Activated T-cell treated with anti-CD3 and anti-CD28 coated beads for 48 hours (primary cell): ENCODE measurements at places on chromosomes 5 and 9.

- no peak for DNase-seq
Observed at GRCh38 chr5:64147849-64148441, 17.7 kb upstream of the RNF180 start.

DNA sequence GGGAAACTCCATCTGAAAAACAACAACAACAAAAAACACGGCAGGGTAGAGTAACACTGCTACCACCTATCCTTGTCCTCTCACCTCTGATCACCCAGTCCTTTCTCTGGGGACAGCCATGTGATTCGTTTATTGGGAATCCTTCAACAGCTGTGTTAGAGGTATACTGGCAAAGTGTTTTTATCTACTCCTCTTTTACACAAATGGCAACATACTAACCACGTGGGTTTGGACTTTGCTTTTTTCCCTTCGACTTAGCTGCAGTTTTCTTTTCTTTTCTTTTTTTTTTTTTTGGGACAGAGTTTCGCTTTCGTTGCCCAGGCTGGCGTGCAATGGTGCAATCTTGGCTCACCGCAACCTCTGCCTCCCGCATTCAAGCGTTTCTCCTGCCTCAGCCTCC, 11.2 kb upstream of the SET start:
- no peak for DNase-seq

DNA sequence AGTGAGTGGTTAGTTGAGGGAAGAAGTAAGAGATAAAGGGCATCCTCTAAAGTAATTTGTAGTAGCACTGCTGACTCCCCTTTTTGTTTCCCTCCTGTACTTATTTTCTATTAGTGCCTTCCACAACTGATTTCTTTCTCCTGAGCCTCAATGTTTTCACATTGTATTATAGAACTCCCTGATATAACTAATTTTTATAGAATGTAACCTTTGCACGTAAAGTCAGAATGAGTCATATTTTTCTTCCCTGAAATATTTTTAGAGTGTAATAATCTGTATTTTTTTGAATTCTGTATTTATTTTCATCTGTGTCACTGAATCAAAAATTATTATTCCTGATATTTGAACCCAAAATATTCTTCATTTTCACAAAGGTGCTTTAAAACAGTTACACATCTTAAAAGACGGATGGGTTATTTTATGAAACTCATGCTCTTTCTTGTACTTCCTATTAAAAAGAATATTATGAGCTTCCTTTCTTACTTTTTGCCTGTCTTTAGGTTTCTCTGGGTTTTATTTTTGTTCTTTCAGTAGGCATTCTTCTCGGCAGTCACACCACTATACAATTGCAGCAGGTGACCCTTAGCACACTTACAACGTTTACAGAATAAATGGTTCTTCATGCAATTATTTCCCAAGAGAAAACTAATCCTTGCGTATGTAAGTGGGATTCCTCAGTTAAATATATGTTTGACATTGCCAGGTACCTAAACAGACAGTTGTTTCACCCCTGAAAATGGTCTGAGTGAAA, 30.5 kb upstream of the DMRTA1 start:
- DNase-seq = no peak

DNA sequence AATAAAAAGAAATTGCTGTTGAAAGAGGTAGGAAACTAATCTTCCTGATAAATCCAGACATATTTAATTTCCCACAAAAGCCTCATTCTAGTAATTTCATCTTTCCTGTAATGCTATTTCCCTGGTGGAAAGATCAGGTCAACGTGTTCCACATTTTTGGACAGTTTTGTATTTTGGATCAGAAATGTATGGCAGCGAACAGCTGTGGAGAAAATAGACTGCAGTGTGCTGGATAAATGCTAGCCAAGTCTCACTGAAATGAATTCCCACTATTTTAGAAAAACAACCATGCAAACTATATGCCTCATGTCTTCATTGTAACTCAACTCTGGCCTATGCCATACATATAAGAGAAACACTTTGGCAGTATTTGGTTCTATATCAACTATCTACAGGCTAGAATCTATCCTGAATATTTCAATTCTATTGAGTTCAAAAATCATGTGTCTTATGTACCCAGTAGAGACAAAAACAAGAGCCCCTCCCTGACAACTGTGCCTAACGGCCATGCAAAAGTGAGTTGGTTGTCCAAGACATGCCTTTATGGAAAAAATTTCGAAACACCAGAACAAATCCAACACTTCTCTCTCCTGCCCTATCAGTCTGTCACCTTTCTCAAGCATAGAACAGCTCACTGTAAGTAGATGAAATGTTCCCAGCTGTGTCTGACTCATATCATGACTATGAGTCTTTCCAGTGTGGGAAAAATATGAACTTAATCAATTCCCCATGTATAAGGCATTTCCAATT, 191.3 kb upstream of the NREP start:
- no peak for DNase-seq

DNA sequence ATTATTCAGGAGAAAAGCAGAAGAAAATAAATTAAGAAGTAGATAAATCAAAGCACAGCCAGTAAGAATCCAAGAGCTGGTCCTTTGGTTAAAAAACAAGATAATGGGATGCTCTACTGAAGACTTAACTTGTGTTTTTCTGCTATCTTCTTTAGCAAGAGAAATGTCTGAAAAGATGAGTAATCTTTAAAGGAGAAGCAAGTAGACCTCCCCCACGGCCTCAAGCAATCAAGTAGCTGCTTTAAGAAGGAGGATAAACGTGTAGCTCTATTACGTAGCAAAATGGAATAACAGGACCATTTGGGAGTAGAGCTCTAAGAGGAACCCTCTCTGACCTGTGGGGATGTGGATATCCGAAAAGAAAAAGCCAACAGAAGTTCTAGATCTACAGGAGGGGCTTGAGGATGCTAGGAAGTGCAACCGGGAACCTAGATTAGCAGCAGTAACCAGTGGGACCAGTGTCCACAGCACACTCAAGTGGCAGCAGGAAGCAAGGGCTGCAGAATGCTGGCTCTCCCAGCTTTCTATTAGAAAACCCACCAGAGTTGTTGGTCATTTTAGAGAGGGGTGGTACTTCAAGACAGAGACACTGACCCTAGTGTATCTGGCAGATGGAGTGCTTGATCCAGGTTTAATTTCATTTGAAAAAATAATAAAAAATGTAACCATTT, 185.4 kb downstream of the GABBR2 start:
- no peak for DNase-seq

GRCh38 chr5:170532935-170533334, 29.1 kb downstream of the KCNIP1 start:
- DNase-seq = no peak

- DNase-seq = no peak
Observed at GRCh38 chr5:143600396-143601075, 197.1 kb upstream of the NR3C1 start.

GRCh38 chr5:176365351-176366231, at the start of gene ARL10:
Gene ARL10 (plus strand): TSS chr5:176365487. CDS start chr5:176365564, 77 bp downstream.
- peak; percentile 66 for DNase-seq

GRCh38 chr5:180755601-180756000, 15.7 kb upstream of the OR2Y1 start:
- no peak for DNase-seq

GRCh38 chr9:96871176-96871575, 16.9 kb upstream of the ZNF782 start:
- DNase-seq = no peak

GRCh38 chr9:36729906-36730305, 157.2 kb downstream of the MELK start:
- DNase-seq = no peak

DNA sequence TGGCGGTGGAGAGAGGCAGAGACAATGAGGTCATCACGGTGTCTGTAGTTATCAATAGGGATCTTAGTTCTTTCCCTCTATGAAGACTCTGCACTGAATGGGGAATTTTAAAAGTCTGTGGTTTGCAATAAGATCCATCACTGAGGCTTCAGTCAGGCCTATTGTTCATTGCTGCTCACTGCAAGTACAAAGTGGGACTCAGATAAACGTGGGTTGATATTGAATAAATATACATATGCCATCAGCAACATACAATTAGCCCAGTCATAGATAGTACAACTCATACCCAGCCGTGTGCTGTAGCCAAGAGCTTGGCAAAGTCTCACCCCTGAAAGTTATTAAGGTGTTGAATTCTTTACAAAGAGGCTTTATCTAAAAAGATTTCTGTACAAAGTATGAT, 88.4 kb downstream of the ENC1 start:
- DNase-seq = no peak

DNA sequence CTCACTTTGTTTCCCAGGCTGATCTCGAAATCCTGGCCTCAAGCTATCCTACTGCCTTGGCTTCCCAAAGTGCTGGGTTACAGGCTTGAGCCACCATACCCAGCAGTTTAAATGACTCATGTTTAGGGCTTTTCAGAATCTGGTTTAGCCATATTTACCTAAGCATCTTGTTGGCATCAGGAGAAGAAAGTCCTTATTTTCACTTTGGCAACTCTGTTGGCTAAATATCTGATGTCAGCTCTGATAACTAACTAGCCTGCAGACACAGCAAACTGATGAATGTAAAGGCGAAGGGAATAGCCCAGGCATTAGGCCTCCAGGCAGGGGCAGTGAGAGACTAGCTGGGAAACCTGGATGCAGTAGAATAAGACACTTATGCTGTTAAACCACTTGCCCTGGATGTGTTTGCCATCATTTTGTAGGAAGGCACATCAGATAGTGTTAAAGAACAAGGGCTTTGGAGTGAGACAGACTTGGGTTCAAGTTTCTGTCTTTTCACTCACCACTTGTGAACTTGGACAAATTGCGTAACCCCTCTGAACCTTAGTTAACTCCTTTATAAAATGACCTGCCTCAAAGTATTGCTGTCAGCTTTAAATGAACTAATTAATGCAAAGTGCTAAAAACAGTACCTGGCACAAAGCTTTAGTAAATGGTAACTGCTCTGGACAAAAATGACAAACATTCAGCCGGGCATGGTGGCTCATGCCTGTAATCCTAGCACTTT, 34.7 kb upstream of the GARNL3 start:
- DNase-seq = no peak

GRCh38 chr9:21528123-21528808, 46.2 kb upstream of the IFNE start:
- DNase-seq = no peak

DNA sequence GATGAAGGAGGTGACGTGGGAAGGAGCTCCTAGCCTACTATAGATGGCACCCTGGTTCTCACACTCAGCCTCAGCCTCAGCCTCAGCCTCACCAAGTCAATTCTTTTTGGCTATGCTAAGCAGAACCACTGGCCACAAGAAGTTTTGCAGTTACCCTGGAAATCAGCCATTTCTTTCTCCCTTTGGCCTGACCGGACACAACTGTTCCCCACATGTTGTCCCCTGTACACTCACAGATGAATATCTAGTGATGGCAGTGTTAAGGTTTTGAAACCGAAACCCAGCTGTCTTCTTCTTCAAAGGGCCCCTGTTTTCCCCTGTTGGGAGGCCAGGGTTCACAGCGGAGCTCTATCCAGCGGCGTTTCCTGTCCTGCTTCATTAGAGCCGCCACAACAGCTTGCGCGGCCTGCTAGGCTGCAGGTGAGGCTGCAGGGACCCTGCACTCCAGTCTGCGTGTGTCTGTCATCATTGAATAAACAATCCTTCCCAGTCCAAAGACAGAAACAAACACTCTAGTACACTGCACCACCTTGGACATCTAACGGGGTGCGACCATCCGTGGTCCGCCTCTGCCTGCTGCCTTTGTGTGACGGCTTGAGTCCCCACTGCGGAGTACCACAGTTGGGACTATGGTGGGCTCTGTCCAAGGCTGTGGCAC, 250.5 kb downstream of the DENND1A start:
- no peak for DNase-seq

DNA sequence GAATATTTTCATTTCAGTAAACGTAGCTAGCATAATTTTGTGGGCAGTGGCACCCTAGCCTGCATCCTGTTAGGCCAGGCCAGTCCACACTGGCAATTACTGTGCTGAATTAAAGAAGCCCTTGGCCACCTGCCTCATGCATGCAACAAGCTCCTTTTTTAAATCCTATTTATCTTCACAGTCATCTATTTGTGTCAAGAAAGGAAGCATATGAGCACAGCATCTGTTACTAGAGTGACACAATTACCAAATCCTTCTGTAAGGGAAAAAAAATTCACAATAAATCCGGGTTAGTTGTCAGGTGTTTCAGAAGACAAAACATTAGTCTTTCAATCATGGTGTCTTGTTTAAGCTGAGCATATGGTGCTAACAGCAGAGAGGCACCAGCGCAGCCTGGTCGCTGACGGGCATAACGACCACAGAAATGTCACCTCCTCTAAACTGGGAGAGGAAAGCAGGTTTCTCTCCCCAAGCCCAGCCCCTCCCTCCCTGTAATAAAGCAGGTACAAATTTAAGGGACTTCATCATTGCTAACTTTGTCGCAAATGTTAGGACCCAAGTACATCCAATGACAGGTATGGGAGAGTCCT, 520.6 kb downstream of the CTNND2 start:
- DNase-seq = no peak

- DNase-seq = no peak
Observed at GRCh38 chr5:122773619-122774018, 1.3 kb upstream of the SNX2 start.

DNA sequence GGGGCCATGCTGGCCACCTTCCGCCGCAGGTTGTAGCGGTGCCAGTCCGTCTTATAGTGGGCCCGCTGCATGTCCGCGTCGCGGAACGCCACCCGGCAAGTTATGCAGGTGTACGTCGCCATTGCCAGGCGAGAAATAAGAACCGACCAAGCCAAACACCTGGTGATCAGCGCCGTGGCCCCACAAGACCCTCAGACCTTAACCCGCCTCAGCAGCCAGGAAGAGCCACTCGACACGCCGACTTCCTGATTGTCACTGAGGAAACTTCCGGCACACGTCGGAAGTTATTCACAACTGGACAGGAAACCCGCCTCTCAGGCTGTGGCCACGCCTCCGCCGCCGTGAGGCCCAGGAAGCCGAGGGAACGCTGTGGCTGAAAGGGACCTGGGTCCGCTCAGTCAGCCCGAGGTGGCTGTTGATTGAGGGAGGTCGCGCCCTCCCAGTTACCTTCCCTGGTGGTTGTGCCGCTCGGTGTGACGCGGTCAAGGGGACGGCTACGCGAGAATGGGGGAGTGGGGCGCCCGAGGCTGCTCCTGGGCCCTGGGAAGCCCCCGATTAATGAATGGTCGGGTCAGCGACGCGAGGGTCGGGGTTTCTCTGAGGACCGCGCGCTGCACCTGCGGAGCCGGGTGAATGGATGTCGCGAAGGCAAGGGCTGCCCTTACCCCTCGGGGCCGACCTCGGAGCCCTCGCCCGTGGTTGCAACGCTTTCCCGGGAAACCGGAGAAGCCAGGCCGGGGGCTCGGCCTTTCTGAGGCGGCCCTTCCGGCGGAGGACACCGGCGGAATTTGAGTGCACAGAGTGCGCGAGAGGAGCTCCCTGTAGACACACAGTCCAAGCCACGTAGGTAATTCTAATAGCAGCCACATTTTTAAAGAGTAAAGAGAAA, at the start of gene ZNF622:
ZNF622 (minus strand) TSS at position 257 of the 889 bp plus-strand sequence; CDS start at position 122, 135 bp downstream.
- peak; percentile 85 for DNase-seq

GRCh38 chr9:98045234-98046179, 11.0 kb upstream of the NANS start:
- no peak for DNase-seq

DNA sequence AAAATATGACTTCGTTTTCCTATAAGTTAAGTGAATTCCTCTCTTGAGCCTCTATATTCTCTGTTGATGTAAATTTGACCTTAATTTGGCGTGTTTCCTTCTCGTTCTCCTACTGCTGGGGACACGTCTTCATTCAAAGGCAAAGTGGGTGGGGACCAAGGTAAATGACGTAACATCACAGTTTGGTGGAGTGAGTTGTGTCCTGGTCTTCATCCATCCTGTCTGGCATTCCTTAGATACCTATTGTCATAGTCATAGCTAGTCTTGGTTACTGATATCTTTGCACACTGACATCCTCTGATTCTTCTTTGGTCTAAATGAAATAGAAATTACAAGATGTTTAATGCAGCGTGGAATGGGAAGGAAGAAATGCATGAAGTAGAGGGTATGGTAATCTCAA, 108.5 kb downstream of the NNT start:
- DNase-seq = no peak
